Activated T-cell treated with anti-CD3 and anti-CD28 coated beads for 1 hour (primary cell): ENCODE measurements at places on chromosomes 5 and 9.

DNA sequence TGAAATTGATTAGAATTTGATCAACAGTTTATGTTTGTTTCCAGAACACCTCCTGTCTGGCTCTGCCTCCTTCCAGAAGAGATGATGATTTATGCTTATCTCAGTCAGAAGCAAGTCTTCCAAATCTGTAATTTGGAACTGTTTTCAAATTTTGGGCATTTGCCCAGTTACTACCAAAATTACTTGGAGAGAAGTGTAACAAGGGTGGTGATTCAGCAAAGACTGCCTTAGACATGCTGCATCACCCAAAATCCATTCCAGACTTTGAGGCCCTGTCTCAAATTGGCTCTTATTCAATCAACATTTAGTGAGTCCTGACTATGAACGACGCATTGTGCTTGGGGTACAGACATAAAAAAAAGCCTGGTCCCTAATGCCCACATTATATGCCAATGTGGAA lies 89.4 kb downstream of the SH3TC2 start:
- no peak for DNase-seq

DNA sequence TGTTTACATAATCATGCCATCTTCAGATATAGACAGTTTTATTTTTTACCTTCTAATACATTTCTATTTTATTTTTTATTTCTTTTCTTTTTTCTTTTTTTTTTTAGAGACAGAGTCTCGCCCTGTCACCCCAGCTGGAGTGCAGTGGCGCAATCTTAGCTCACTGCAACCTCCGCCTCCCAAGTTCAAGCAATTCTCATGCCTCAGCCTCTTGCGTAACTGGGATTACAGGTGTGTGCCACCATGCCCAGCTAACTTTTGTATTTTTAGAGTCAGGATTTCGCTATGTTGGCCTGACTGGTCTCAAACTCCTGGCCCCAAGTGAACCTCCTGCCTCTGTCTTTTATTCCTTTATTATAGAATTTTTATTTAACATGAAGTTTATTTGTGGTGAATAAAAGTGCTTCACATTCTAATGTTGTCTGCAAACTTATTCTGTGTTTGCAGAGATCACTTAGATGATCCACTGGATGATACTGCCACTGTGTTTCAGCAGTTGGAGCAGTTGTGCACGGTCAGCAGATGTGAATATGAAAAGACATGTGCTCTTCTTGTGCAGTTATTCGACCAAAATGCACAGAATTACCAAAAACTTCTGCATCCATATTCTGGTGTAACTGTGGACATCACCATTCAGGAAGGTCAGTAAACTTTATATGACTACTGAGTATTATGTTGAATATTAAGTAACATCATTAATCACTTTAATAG lies 62.2 kb downstream of the RANBP17 start:
- DNase-seq = no peak

DNA sequence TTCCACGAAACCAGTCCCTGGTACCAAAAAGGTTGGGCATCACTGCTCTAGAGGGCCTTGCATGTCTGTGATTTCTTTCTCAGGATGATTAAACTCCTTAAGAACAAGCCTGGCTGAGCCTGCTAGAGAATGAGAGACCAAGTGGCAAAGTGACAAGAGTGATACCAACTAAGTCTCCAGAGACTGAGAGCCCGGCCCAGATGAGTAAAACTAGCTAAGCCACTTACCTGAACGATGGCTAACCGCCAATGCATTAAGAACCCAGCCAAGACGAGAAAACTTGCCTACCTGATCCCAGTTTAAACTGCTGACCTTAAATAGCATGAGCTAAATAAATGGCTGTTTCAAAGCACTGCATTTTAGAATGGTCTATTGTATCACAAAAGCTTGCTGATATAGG lies 5.6 kb upstream of the CCDC152 start:
- DNase-seq = no peak

DNA sequence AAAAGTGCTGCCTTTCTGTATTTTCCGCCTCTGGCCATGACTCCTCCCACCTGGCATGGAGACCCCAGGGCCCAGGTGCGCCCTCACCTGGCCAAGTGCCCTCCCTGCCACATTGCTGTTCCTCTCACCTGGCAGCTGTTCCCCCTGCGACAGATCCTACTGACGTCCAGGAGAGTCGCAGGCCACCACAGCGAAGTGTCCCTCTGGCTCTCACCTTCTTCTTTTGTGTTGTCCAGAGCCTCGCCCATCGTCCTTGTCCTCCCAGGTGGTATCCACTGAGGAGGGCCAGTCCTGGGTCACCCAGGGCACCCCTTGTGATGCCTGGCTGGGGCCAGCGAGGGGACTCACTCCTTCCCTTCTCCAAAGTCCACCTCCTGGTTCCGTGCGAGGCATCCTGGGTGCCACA lies 2.6 kb downstream of the NKD2 start:
- peak; percentile 26 for DNase-seq

- no peak for DNase-seq
Measured at GRCh38 chr5:17714186-17714585, 79.9 kb downstream of the TAF11L14 start.

DNA sequence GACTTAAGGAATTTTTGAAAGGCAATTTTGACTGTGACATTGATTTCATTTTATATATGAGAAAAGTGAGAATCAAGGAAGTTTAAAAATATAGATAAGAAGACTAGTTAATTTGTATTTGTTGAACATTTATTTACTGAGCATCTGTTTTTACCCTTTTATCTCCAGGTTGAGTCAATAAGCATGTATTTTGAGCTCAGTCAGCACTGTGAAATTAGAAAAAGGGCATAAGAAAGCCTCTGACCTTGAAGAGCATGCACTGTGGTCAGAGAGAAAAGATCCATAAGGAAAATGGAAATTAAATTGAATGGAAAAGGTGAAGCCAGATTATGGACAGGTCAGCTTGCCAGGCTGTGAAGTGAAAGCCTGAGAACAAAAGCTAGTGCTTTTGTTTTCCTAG lies 44.4 kb downstream of the ELL2 start:
- no peak for DNase-seq

DNA sequence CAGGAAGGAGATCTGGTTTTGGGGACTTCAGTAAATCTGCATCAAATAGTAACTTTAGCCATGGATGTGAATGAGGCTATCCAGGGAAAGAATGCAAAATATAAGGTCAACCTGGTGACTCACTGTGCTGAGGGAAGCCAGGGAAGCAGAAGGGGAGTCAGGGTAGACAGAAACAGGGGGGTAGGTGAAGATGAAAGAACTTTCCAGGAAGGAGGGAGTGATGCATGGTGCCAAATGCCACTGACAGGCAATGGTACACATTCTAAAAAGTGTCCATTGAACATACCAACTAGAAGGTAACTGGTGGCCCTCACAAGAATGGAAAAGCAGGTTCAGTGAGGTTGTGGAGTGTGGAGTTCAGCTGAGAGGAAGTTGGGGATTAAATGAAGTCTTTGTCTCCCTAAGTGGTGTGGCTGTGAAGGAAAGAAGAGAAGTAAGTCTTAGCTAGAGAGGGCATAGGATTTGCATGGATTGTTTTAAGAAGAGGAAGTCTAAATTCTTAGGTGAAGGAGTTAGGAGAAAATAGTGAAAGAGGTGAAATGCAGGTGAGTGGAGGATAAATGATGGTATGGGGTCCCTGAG lies 35.5 kb downstream of the PALM2AKAP2 start:
- DNase-seq = no peak

DNA sequence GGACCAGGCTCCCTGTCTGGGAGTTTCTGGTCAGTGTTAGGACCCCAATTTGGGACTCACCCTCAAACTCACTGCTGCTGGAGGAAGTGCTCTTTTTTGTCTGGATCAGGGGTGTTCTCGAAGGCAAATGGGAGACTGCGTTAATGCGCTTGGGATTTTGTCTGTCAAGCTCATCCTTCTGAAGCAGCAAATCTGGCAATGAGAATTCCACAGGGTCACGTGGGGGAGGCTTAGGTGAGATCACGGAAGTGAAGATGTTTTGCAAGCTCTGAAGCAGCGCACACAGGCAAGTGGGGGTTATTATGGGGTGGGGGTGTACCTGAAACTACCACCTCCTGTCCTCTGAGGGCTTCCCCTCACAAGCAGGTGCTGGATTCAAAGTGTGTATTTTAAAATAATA lies 10.5 kb upstream of the TEX53 start:
- no peak for DNase-seq

GRCh38 chr5:154081246-154081645 lies 42.5 kb downstream of the MFAP3 start:
- DNase-seq = no peak

DNA sequence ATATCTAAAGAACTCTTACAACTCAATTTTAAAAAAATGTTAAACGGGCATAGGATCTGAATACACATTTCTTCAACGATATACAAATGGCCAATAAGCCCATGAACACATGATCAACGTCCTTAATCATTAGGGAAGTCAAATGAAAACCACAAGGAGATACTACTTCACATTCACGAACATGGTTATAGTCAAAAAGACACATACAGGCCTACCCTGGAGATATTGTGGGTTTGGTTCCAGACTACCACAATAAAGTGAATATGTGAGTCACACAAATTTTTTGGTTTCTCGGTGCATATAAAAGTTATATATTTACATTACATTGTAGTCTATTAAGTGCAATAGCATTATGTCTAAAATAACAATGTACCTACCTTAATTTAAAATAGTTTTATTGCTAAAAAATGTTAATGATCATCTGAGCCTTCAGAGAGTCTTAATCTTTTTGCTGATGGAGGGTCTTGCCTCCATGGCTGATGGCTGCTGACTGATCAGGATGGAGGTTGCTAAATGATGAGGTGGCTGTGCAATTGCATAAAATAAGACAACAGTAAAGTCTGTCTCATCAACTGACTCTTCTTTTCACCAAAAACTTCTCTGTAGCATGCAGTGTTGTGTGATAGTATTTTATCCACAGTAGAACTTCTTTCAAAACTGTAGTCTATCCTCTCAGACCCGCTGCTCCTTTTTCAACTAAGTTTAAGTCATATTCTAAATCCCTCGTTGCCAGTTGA lies 15.1 kb downstream of the AK3 start:
- no peak for DNase-seq

GRCh38 chr9:113638490-113638889 lies 175.0 kb downstream of the RGS3 start:
- no peak for DNase-seq

- no peak for DNase-seq
Measured at GRCh38 chr9:35856882-35857281, 13.3 kb downstream of the OR13J1 start.

GRCh38 chr9:91298311-91298710 lies 63.4 kb downstream of the AUH start:
- DNase-seq = no peak

DNA sequence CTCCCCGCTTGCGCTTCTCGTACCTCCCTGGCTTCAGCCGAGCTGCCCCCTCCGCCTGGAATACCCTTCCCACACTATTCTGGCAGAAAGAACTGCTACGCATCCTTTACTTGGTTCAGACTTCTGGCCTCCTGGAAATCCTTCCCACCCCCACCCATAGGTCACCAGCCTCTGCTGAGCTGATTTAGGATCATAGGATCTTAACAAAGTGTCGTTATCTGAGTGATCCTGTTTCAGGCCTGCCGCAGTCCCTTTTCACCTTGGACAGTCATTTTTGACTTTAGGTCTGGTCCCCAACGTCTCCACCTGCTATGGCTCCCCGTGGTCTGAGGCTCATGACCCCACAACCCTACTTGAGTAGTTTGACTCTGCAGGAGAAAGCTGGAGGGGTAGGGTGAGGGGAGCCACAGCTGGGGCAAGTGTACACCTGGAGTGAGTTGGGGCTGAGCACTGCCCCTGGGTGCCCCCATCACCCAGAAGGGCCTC lies 27.3 kb downstream of the EGR1 start:
- DNase-seq = no peak

DNA sequence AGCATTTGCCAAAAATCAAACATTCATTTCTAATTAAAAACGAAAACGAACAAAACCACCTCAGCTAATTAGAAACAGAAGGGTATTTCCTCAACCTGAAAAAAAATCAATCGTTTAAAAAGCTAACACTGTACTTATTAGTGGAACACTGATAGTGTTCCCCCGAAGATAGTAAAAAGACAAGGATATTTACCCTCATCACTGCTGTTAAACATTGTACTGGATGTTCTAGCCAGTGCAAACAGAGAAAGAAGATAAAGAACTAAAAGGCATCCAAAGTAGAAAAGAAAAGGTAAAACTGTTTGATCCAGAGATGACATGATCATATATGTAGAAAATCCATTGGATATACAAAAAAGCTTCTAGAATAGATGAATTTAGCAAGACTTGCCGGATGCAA lies 508.3 kb downstream of the DMRTA1 start:
- no peak for DNase-seq

- DNase-seq = no peak
Measured at GRCh38 chr9:134286471-134287245, 39.6 kb upstream of the RXRA start.

- DNase-seq = peak; percentile 11
Measured at GRCh38 chr5:134289509-134290113, 63.7 kb upstream of the PPP2CA start.

DNA sequence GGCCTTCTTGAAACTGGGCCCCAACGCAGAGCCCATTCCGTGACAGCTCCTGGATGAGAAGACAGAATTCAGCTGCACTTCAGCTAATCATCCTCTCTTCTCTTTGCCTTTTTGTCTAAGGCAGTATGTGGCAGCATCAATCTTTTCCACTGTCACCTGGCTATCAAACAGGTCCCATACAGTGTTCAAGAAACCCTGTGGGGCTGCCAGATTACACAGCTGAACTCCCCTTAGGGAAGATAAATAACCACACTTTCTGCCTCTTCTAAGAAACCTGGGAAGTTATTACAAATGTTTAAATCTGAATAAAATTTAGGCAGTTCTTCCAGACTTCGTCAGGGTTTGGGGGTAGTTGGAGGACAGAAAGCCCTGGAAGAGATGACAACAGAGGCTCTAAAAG lies 61.0 kb downstream of the SPEF2 start:
- DNase-seq = no peak

DNA sequence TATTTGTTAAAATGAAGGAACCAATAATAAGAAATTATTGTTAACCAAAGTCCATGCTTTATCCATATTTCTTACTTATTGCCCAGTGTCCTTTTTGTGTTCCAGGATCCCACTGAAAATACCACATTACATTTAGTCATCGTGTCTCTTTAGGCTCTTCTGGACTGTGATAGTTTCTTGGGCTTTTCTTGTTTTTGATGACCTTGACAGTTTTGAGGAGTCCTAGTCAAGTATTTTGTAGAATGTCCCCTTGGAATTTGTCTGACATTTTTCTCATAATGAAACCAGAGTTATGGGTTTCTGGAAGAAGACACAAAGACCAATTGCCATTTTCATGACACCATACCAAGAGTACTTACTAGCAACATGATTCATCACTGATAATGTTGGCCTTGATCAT lies 13.6 kb upstream of the COMMD10 start:
- no peak for DNase-seq

DNA sequence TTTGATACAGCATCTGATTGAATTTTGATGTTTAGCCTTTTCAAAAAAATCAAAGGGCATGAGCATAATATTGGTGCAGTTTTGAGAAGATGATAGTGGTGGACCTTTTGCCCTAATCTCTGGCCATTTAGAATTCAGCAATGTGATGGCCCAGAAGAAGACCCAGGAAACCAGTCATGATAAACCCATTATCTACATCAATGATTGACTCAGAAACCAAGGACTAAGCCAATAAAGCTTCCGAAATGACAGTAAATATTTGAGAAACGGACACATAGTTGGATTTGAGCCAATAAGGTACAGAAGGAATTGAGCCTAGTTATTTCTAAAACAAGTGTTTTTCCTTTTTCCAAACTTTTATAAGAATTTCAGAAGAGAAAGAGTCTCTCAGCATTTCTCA lies 1158.8 kb upstream of the DMAC1 start:
- no peak for DNase-seq
